ENCODE measurements at places on chromosomes 3 and 15. TPM values are rescaled to one million over a fixed set of nuclear protein-coding genes. Genes with fewer than 3 reads are reported as not detected.

Gene IQCF5
- total RNA-seq, result not detected

Gene GJD2
- 21.9 TPM for total RNA-seq

Gene NOX5
- total RNA-seq, result 0.23 TPM

Gene LRRC3B
- 39.9 TPM for total RNA-seq

Gene NEK10
- 58.8 TPM for total RNA-seq

Gene BOC
- total RNA-seq, result 10.4 TPM

Gene GATM
- total RNA-seq, result 146 TPM

Gene PP2D1
- not detected for total RNA-seq

Gene NR2E3
- not detected for total RNA-seq

Gene SLCO2A1
- 0.69 TPM for total RNA-seq

Gene PDE12
- 19.6 TPM for total RNA-seq

Gene CNTN3
- 22.4 TPM for total RNA-seq

Gene HYAL1
- total RNA-seq, result 0.69 TPM

Gene SLC6A6
- total RNA-seq, result 12.5 TPM

Gene SLC38A3
- total RNA-seq, result 6.5 TPM

Gene CALML4
- total RNA-seq, result 3.5 TPM

Gene LDHAL6B
- not detected for total RNA-seq

Gene SKIC8
- 61.1 TPM for total RNA-seq

Gene GOLGA8T
- total RNA-seq, result 0.69 TPM

Gene CHRNB4
- total RNA-seq, result 1.8 TPM

Gene ZMYND10
- total RNA-seq, result 23.8 TPM

Gene CCR8
- total RNA-seq, result not detected

Gene CMTM7
- 0.69 TPM for total RNA-seq

Gene AHSG
- total RNA-seq, result 0.23 TPM

Gene NBEAL2
- 4.6 TPM for total RNA-seq

Gene BSN
- 11.5 TPM for total RNA-seq
